Cortex of kidney (tissue), 1 donor: ENCODE measurements at places on chromosomes 5 and 9.

DNA sequence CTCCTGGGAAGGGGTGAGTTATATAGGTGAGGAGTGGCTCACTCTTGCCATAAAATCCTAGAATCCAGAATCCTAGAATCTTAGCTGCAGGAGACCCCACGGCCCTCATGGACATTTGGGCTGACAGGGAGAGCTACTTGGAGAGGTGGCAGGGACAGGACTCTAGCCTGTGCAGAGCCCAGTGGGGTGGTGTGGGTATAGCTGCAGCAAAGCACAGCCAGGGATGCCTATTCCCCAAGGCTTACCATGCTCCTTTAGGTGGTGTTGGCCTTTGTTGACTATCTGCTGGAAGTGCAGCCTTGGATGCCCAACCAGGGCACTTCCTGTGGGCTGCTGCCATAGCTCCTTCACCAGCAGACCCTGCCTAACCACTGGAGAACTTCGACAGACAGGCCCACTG, 70.0 kb upstream of the PTPN3 start:
- DNase-seq = no peak

GRCh38 chr5:111337133-111337532, 112.9 kb downstream of the CAMK4 start:
- no peak for DNase-seq

DNA sequence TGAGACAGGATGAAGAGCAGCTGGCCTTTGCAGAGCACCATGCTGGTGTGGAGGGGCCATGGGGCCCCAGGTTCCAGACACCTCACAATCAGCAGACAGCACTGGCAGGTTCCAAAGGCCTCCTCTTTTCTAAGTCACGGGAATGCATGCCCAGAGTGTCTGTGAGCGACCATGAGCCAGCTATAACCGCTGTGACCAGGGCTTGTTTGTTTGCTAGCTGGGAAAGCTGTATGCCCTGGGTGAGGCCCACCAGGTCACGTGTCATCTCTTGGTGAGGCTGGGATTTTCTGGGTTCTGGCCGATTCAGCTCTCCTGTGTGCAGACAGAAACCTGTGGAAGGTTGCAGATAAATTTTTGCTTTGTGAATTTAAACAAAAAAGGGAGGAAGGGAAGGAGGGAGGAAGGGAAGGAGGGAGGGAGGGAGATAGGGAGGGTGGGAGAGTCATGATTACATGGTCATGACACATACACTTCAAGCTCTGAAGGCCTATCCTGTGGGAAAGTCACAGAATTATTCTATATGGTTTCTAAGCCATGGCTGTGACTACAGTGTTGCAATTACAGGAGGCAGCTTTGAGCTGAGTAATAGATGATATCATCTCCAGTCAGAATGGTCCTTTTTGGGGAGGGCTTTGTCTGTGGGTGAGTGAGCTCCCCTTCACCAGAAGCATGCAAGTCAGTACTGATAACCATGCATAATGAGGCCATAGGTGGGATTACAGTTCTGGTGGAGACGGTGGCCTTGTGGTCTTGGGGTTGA, 37.2 kb downstream of the PAPPA start:
- DNase-seq = no peak

DNA sequence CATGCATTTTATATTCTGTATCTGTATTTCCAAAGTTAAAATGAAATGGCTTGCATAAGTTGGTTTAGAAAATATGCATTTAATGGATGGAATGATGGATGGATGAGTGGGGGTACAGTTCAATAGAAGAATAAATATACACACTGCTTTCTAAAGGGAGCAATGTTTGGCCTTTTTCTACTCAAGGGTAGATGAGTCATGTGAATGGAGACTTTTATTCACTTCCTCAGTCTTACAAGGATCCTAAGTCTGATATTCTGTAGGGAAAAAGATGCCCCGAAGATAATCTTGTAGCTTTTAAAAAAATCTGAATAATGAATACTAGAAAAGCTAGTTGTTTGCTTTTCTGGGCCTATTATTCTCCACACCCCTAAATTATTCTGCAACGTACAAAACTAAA, 2112.1 kb downstream of the MAT2B start:
- no peak for DNase-seq

DNA sequence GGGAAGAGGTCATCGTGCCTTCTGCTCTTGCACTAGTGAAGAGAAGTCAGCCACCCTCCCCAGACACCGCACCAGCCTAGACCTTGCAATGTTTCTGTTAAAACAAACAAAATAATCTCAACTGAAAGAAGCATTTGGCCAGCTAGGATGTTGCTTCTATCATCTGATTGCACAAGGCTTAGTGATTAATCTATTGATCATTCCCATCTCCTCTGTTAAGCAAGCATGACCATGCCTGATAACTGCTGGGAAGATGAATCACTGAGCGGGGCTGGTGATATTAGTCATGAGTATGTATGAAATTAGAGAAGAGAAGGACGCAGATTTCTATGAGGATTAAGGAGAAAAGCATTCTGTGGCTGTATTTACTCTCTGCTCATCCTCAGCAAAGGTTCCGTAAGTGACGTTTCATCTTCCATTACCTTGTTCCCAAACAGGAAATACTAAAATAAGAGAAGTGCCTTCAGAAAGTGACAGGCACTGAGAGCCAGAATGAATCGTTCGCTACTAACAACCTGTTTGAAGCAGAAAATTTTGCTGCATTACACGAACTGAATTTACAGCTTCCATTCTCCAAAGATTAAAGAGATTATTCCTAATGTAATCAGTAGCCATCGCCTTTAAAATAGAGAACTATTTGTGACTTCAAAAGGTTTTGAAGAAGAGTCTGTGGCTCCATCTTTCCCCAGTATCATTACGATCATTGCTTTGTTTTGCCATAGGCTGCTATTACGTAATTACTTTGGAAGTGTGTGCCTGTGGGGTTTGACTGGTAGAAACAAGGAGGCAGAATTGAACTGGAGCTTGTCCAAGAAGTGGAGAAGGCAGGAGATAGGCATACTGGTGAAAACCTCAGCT, 219.1 kb downstream of the MED10 start:
- no peak for DNase-seq

GRCh38 chr9:37640246-37640645, 10.5 kb upstream of the FRMPD1 start:
- DNase-seq = no peak

DNA sequence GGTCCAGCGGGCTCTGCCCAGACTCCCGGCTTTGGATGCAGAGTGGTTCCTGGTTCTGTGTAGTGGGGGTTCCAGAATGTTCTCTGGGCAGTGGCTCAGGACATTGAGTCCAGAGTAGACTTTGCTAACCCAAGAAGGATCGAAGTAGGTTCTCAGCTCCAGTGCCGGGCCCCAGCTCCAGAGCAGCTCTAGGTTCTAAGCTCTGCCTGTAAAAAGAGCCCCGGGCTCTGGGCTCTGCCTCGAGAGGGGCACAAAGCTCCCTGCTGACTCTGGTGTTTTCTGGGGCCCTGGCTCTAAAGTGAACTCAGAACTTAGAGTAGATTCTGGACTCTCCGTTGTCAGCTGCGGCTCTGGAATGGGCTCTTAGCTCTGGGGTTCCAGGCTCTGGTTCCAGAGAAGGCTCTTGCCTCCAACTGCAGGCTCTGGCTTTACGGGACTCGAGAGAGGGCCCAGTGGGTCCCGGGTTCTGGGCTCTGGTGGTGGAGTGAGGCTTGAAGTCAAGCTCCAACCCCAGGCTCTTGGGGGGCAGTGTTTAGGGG, 414 bp downstream of the WDR38 start:
- no peak for DNase-seq
